ENCODE measurements at places on chromosomes 4 and X. TPM values are rescaled to one million over a fixed set of nuclear protein-coding genes. Genes with fewer than 3 reads are reported as not detected.

- no peak for DNase-seq
Observed at GRCh38 chr4:14994242-14994641, 8.0 kb upstream of the CPEB2 start.

- no peak for DNase-seq
Observed at GRCh38 chrX:42615161-42615563, 162.8 kb downstream of the PPP1R2C start.

- no peak for DNase-seq
Observed at GRCh38 chr4:2489841-2490552, 21.1 kb downstream of the RNF4 start.

GRCh38 chr4:81424336-81424735, 47.4 kb downstream of the RASGEF1B start:
- DNase-seq = no peak

GRCh38 chr4:107492566-107492965, 227.5 kb downstream of the PAPSS1 start:
- no peak for DNase-seq

DNA sequence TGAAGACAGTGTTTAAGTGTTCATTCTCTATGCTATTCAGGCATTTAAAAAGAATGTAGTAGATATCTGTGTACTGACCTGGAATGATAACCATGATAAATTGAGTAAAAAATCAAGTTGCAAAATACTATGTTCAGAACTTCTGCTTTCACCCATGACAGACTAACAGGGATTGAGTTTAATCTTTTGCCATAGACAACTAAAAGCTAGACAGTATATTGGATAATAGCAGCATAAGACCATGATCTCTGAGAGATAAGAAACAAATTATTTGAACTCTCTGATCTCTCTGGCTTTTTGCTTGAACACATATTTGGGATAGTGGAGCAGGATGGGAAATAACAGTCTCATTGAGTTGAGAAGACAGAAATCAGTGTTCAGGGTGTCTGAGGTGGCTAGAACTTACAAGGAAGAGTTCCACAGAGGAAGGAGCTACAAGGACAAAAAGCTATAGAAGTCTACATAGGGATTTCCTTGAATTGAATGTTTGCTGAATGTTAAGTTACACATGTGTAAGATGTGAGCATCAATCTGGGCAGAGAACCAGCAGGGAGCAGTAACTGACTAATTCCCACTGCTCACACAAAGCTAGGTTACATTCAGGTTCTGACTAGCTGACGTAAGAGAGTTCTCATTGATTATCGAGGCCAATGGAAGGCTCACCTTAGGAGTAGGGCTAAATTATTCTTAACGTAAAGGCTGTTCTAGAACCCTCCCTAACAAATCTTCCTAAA, 60.4 kb downstream of the SLC30A9 start:
- DNase-seq = no peak

DNA sequence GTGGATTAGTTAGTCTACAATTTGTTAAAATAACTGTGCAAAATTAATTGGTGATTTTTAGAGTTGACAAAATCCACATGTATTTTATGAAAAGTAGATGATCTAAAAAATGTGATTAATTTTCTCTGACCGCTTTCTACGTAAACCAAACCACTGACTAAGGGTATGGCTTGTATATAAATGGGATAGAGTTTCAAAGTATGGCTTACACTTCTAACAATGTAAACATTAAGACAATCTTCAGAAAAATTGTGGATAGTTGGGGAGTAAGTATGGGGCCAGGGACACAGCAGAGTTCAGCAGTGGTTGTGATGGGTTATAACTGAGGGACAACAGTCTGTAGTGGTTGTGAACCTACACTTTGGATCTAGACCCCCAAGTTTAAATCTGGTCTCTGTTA, 39.8 kb downstream of the GABRA4 start:
- no peak for DNase-seq

GRCh38 chr4:122826079-122826527, 528 bp upstream of the FGF2 start:
- DNase-seq = peak; percentile 62

- DNase-seq = no peak
Observed at GRCh38 chrX:7244405-7244804, 96.5 kb upstream of the PUDP start.

DNA sequence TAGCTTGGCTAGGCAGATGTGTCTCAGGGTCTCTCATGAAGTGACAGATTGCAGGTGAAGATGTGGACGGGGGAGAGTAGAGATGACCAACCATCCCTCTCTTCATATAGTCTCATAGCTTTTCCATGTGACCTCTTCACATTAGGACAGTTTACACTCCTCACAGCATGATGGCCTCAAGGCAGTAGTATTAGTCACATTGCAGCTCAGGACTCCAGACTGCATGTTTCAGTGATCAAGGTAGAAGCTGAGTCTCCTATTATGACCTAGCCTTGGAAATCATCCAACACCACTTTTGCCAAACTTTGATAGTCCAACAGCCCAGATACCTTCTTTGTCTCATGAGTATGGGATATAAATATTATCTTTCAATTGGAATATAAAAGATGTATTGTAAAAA, 147.7 kb downstream of the GASK1B start:
- DNase-seq = no peak

DNA sequence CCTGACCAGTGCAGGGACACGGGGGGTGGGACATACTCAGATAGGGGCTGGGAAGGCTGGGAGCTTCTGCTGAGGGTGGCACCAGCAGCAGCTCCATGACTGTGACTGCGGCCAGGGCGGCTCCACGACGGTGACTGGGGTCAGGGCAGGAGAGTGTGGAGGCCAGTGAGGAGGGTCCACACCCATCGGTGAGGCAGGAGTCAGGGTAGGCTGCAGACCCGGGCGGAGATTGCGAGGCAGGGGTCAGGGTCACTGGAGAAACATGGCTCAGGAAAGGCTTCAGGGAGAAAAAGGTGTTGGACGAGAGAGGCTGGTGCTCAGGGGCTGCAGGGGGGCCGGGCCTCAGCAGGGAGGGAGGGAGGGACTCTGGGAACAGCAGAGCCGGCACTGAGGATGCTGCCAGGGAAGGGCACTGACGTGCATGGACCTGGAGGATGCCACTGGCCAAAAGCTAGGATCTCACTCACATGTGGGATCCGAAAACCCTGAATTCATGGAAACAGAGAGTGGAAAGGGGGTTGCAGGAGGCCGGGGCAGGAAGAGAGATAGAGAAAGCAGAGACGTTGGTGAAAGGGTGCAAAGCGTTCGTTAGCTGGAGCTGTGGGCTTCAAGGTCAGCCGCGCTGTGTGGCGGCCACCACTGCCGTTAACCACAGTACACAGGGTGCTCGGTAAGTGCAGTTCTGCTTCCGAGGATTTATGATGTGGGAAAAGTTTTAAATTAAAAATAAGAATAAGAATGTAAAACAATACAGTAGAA, 22.0 kb downstream of the ATP5ME start:
- no peak for DNase-seq

DNA sequence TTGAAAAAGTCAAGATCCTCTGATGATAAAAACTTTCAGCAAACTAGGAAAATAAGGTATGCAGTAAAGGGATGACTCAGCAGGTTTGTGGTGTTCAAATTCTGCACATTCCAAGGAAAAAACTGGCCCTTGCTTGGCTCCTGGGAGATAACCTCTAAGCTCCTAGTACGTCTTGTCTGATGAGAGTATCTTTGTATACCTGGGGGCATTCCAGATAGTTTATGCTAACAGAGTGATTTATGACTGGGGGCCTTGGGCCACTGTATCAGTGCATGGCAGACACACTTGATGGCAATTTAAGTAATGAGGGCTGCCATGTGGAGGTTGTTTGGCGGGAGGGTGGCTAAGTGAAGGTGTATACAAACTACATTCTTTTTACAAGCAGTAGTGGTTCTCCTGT, 56.9 kb downstream of the NSG1 start:
- DNase-seq = no peak

GRCh38 chr4:151458148-151458547, 49.2 kb downstream of the FHIP1A start:
- DNase-seq = no peak

DNA sequence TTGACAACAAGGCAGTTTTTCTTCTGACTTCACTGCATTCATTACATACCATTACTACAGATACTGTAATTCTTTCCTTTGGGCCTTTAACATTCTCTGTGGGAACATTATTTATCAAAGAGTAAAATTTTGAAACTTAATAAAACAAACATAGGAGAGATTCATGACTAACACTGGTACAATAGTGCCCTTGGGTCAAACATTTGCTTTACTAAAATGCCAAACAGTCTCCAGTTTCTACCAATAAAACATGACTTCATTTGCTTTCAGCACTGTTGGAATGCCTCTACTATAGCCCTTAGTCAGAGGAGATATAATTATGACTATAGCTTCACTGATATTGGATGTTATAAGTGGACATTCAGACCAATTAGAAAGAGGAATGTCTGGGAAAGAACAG, 481.5 kb downstream of the PACRGL start:
- DNase-seq = no peak

GRCh38 chrX:46327566-46328115, 217.6 kb downstream of the ZNF674 start:
- peak; percentile 3 for DNase-seq

DNA sequence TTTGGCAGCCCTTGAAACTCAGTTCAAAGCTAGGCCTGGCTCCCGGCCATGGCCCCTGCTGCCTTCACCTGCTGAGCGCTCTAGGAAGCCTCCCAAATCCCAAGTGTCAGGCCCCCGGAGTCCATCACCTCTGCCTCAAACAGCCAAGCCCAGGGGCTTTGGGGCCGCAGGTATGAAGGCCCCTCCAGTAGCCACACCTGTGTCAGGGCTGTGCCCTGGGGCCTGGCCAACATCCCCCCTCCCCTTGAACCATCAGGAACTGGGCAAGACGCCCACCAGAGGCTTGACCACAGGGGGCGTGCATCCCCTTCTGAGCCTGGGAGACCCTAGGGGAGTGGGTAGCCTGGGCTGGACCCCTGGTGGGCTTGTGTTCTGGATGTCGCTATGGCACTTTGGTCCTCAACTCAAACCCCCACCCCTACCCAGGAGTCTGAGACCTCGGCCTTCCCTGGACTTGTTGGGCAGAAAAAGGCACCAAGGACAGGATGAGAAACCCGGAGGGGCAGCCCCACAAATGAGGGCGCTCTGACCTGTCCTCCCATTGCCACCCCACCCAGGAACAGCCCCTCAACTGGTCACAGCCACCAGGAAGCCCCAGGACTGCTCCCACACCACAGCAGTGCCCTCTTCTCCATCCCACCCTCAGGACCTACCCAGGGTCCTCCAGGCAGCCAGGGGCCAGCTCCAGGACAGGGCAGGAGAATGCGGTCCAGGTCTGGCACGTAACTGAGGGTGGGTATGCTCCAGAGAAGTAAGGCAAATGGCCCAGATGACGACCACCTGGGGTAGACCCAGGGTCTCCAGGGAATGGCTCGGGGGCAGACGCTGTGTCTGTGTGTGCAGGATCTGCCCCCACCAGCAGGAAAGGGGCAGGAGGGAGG, 4.2 kb upstream of the SLBP start:
- DNase-seq = no peak

Gene ALB
- 17.7 TPM for polyA plus RNA-seq

Gene CXCL3
- 0.41 TPM for polyA plus RNA-seq

Gene SORBS2
- polyA plus RNA-seq = 13.3 TPM

Gene MUC7
- polyA plus RNA-seq = not detected

Gene GUCY1B1
- 23.9 TPM for polyA plus RNA-seq

Gene TRIML2
- not detected for polyA plus RNA-seq

Gene ARHGEF9
- polyA plus RNA-seq = 22.2 TPM

Gene PCDH18
- polyA plus RNA-seq = 43.6 TPM

Gene ADH7
- polyA plus RNA-seq = not detected

Gene SPANXA1
- not detected for polyA plus RNA-seq
